Progenitor cell of endocrine pancreas (in vitro differentiated cells): ENCODE measurements at places on chromosomes 1 and 21.

DNA sequence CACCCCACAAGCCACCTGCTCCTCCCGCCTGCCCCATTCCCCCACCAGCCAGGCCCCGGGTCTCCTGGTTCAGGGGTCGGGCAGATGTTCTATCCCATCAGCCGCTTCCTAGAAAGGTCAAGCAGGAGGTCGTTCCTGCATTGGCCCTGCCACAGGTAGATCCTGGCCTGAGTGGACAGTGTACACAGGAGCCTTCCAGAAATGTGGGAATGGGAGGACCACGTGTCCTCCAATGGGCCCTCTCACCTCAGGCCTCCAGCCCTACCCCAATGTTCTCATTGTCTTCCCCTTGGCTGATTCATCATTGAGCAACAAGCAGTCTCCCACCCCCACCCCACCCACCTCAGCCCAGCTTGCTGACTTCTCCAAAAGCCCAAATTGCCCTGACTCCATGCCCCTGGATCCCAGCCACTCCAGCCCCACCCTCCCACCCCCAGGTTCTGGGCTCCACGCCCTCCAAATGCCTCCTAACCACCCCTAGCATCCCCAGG, 2.1 kb downstream of the S100A16 start:
- no peak for DNase-seq

DNA sequence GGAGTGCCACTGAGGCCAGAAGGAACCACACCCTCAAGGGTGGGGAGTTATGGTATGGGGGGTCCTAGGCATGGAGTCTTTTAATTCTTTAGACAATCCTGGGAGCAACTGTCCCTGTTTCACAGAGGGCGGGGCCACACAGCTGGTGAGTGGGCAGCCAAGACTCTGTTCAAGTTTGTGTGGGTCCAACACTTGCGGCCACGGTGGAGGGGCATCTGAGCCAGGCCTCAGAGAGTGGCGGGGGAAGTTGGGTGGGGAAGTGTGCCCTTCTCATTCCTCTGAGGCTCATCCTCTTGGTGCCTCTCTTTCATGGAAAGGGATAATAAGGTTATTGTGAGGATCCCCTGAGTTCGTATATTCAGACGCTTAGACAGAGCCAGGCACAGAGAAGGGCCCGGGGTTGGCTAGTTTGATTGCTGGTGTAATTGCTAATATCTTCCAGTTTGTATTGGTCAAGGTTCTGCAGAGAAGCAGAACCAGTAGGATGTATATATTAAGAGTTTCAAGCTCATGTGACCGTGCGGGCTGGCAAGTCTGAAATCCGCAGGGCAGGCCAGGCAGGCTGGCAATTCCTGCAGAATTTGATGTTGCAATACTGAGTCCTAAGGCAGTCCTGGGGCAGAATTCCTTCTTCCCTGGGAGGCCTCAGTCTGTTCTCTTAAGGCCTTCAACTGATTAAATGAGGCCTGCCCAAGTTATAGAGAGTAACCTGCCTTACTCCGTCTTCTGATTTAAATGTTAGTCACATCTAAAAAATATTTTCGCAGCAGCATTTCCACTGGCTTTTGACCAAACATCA, 15.9 kb downstream of the PCSK9 start:
- DNase-seq: no peak

DNA sequence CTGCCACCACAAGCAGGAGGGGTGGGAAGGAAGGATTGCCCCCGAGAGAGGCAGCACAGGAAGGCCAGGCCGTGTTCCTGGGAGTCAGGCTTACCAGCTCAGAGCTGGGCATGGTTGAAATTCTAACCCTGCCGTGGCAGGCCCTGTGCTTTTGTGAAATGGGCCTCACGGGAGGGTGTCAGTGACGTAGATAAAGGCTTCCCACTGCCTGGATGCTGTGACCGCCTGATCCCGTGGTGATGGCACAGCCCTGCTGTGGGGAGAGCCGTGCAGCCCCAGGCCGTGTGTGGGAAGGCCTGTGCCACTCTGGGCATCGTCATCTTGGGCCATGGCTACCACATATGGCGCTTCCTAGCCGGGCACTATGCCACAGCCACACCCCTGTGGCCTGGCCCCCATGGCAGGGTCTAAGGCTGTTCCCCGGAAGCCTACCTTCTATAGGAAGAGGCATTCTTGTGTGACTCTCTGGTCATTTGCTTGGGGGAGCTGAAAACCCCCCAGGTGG, 161.3 kb downstream of the PCBP3 start:
- no peak for DNase-seq

DNA sequence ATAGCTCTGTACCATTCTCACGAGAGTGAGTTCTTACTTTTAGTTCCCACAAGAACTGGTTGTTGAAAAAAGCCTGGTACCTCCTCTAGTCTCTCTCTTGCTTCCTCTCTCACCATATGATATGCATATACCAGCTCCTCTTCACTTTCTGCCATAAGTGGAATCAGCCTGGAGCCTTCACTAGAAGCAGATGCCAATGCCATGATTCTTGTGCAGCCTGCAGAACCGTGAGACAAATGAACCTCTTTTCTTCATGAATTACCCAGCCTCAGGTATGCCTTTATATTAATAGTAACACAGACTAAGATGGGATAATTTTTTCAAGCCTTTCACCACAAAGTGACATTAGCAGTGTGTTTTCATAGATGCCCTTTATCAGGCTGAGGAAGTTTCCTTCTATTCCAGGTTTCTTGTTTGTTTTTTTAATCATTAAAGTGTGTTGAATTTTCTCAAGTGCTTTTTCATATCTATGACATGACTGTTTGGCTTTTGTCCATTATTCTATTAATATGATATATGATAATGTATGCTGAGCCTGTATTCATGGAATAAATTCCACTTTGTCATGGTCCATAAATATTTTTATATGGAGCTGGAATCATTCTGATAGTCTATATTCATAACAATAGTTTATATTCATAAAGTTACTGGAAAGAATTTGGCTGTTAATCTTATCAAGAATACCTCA, 40.7 kb upstream of the C1orf185 start:
- DNase-seq: no peak

DNA sequence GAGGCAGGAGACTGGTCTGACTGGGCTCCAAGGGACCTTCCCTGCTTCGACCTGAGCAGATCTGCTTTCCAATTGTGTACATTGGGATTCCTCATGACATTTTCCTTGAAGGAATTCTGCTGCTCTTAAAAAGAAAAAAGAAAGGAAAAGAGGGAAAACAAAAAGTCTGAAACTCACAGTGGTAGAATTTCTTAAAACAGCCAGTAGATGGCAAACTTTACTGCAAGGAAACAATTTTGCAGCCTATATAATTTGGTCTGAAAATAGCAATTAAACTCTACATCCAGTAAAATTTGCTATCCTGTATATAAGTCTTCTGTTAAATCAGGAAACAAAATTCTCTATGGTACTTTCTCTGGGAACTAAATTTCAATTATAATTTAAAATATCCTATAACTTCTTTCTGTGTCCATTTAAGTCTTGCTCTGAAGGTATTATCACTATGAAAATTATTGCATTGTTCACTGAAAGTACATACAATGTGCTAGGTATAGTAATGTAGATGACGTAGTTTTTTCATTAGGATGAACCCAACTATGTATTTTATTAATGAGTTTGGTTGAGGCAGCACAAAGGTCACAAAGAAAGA, 59.8 kb downstream of the CRB1 start:
- DNase-seq: no peak

- DNase-seq: no peak
Measured at GRCh38 chr21:37737996-37738395, 178.3 kb downstream of the KCNJ6 start.

GRCh38 chr1:204879351-204879750, 8.7 kb downstream of the NFASC start:
- DNase-seq: no peak

DNA sequence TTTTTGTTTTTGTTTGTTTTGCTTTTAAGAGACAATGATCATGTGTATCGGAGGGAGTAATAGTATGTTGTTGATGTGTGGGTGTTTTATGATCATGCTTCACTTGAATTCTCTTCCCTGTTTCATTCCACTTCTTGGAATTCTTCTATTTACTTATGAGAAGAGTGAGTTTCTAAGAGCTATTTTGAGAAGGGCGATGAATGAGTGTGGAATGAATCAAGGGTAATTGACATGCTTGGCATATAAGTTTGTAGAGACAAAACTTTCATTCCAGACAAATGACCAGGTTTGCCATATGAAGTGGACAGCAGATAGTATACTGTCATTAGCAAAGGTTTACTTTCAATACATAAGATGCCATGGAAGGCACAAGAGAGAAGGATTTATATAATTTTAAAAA, 42.3 kb upstream of the PDC start:
- DNase-seq: no peak

- DNase-seq: no peak
Measured at GRCh38 chr1:54004481-54005049, 13.4 kb downstream of the LDLRAD1 start.

GRCh38 chr1:151972542-151973248, 21.0 kb downstream of the S100A10 start:
- DNase-seq: no peak

DNA sequence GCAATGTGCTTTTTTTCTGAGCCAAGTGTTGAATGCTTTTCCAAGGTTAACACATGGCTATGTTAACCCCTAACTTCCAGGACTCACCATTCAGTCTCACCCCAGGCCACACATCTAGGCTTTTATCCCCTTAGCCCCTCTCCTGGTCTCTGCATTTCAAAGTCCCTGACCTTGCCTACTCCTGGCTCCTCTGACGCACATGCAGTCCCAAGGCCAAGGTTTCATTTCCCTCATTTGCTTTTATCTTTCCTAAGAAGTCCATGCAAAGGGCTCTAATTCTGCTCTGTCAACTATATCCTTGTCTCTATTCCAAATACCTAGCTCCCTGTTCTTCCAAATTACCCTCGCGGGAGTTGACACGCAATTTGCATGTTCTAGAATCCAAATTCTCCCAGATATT, 25.4 kb downstream of the SLC30A10 start:
- no peak for DNase-seq

DNA sequence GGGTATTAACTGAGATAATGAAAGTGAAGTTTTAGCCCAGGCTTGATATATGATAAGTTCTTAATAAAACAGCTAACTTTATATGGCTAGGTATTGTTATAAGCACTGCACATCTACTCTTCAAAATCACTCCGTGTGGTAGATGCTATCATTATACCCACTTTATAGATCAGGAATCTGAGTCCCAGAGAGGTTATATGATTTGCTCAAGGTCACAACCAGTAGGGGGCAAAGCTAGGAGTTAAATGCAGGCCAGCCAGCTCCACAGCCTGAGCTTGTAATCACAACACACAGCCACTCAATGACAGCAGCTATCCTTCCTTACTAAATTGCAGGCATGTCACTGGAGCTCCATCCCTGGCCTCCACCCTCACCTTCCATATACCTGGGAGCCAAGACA, 115.8 kb downstream of the CAPN8 start:
- no peak for DNase-seq

DNA sequence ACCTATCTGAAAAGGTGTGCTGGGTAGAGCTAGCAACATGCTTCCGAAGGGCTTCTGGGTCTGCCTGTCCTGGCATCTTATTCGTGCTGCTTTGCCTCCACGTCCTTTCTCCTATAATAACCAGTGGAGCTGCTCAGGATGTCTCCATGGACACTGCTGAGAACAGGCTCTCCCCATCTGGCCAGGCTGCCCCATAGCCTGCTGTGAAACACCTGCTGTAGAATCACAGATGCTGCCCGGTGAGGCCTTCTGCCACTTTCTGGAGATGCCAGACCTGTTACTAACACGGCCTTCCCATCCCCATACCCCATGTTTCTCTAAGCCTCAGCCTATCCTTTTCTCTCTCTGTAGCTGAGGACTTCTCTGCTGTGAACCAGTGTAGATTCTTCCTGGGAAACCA, 120.5 kb downstream of the IER5 start:
- DNase-seq: no peak
